ENCODE measurements at places on chromosomes 6 and 20. TPM values are rescaled to one million over a fixed set of nuclear protein-coding genes. Genes with fewer than 3 reads are reported as not detected.

- no peak overlapping the region for H3K4me3 ChIP-seq
- no peaks in the 10 kb centered on the region for H3K27me3 ChIP-seq
Measured at GRCh38 chr6:116210750-116211425, 43.0 kb downstream of the TSPYL4 start.

DNA sequence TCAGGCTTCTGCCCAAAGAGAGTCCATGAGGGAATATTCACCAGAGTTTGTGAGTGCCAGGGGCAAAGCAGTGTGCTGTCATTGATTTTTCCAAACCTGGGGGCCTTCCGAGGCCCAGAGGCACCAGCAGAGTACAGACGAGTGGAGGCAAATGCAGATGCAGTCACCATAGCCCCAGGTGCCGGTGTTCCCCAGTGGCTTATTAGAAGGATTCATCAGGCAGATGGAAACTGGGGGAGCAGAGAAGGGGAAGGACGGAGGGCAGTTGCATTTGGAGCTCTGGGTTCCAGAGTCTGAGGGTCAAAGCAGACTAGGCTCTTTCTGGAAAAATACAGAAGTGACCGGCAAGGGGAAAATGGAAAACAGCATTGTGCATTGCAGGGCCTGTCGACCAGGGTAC lies 184.2 kb downstream of the ANKRD60 start:
- no peaks in the 10 kb centered on the region for H3K4me1 ChIP-seq
- no peak overlapping the region for H3K4me3 ChIP-seq
- peaks cover 57% of the 10 kb centered on the region for H3K27me3 ChIP-seq
- peaks cover 2% of the 10 kb centered on the region for H3K36me3 ChIP-seq

DNA sequence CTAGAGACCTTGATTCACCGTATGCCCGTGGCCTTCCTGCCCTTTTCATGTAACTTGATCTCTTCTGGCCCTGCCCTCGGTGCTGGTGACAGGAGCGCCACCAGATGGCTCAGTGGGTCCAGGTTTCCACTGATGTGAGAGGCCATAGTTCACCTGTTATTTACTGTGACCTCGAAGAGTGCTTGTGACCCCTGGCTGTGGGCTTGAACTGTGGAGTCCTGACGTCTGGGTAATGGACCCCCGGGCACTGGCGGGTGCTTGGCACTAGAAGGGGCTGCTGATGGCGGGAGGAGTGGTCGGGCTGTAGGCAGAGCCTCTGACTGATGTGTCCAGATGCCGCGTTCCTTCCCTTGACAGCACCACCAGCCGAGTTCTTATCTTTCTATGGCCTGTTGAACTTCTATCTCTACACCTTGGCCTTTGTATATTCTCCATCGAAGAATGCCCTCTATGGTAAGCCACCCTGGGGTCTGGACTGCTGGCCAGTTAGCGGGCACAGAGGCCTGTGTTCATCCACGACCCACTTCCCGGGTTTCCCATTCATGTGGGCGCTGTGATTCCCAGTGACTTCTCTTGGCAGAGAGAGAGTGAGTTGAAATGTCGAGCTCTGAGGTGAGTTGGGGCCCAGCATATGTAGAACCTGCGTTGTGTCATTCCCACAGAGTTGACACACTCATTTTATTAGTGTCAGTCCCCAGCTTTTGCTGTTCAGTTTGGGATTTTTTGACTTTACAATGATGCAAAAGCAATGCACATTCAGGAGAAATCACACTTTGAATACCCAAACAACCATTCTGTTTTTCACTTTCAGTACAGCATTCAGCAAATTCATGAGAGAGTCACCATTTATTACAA lies 14.9 kb downstream of the DYNLT1 start:
- no peaks in the 10 kb centered on the region for H3K27me3 ChIP-seq
- H3K4me3 ChIP-seq, result no peak overlapping the region
- peaks cover 14% of the 10 kb centered on the region for H3K36me3 ChIP-seq
- H3K4me1 ChIP-seq, result peaks cover 29% of the 10 kb centered on the region

DNA sequence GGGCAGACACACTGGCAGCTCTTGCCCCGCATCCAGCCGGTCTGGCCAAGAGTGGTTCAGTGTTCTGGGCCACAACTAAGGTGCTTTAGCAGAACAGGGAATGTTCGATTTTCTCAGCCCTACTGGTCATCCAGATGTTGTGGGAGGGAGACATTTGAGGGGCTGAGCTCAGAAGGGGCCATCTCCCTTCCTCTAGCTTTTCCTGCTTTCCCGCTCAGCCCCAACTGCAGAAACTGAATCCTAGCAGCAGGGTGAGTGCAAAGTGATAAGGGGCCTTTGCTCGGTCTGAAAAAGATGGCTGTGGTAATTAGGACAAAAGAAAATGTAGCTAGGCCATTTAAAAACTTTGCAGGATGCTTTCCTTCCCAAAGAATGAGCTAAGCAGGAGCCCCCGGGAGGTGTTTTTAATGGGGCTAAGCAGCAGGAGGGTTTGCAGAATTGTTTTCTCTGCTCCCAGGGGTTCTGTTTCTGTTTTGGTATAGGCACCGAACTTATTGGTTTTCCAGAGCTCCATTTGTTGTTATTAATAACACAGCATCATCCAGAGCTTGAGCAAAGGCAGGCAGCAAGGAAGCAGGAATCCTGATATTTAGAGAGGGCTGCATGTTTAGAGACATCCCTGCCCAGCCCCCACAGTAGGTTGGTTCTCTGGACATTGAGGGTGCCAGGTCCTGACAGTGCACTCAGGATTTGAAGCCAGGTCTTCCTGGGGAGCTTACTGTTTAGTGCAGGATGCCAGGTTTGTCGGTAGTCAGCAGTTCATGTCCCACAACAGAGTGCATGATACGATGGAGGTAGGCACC lies 210.9 kb downstream of the SLC24A3 start:
- no peak overlapping the region for H3K4me3 ChIP-seq
- no peaks in the 10 kb centered on the region for H3K27me3 ChIP-seq
- no peak for DNase-seq
- H3K4me1 ChIP-seq, result no peaks in the 10 kb centered on the region
- H3K36me3 ChIP-seq, result peaks cover 2% of the 10 kb centered on the region

- H3K27ac ChIP-seq, result no peak overlapping the region
- DNase-seq, result no peak
- H3K4me3 ChIP-seq, result no peak overlapping the region
- no peaks in the 10 kb centered on the region for H3K36me3 ChIP-seq
Measured at GRCh38 chr20:24494460-24494920, 25.1 kb downstream of the SYNDIG1 start.

DNA sequence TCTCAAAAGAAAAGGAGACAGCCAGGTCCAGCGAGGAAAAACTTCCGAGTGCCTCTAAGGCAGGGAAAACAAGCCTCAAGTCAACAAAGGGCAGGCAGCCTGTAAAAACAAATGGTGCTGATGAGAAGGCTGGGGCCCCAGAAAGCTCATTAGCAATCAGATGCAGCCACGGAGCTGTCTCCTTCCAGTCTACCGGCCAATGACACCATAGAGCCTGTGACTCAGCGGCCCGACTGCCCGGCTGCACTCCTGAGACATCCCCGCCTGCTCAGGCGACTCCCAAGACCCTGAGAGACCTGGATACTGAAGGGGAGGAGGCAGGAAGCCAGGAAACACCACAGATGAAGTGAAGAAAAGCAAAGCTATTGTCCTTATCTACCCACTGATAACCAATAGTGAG lies 120.1 kb upstream of the HDDC2 start:
- no peak for DNase-seq
- no peak overlapping the region for H3K4me3 ChIP-seq
- H3K36me3 ChIP-seq, result no peaks in the 10 kb centered on the region

GRCh38 chr20:1945134-1945618 lies 48.7 kb downstream of the PDYN start:
- DNase-seq, result no peak
- peaks cover 78% of the 10 kb centered on the region for H3K27me3 ChIP-seq
- no peak overlapping the region for H3K27ac ChIP-seq
- H3K4me1 ChIP-seq, result peaks cover 4% of the 10 kb centered on the region
- H3K4me3 ChIP-seq, result no peak overlapping the region
- H3K36me3 ChIP-seq, result peaks cover 6% of the 10 kb centered on the region

- H3K36me3 ChIP-seq, result no peaks in the 10 kb centered on the region
- no peaks in the 10 kb centered on the region for H3K27me3 ChIP-seq
- no peak for DNase-seq
Measured at GRCh38 chr6:151002491-151002935, 137.0 kb downstream of the MTHFD1L start.

DNA sequence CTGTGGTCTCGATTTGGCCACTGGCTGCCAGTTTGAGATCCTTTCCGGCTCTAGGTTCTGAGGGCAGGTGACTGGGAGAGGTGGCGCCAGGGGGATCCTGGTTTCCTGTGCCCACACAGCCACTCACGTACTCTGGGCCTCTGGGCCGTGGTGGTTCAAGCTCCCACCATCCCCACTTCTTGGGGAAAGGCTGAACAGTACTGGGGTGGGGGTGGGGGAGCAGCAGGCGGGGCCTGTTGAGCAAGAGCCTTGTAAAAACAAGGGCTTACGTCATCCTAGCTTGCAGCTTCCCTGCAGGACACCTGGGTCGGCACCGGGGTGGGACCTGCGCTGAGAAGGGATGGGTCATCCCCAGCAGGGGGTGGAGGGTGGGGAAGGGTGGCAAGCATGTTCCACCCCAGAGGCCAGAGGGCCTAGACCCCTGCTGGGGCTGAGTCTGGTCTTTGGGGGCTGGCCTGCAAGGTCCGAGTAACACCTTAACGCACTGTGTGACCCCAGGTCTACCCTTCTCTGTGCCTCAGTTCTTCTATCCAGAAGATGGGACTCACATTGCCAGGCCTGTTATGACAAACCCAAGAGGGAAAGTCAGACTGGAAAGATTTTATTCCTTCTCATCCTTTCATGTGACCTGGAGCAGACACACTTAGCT lies 3.1 kb upstream of the CEBPB start:
- peaks cover 18% of the 10 kb centered on the region for H3K27me3 ChIP-seq
- H3K36me3 ChIP-seq, result no peaks in the 10 kb centered on the region
- H3K4me3 ChIP-seq, result no peak overlapping the region
- DNase-seq, result no peak
- no peak overlapping the region for H3K27ac ChIP-seq

The MYB gene
- 1.3 TPM for total RNA-seq

The BACH2 gene
- total RNA-seq, result 53.7 TPM

The FAM83C gene
- total RNA-seq, result not detected

The SLC35F1 gene
- total RNA-seq, result not detected

The GJA10 gene
- not detected for total RNA-seq

The THEMIS gene
- 53.9 TPM for total RNA-seq

The HLA-DQB2 gene
- total RNA-seq, result 8.3 TPM
